Right forelimb (tissue), 1 donor: ENCODE measurements at places on chromosomes 6 and 20.

GRCh38 chr20:44264287-44264686, 17.2 kb downstream of the GDAP1L1 start:
- no peak for DNase-seq

DNA sequence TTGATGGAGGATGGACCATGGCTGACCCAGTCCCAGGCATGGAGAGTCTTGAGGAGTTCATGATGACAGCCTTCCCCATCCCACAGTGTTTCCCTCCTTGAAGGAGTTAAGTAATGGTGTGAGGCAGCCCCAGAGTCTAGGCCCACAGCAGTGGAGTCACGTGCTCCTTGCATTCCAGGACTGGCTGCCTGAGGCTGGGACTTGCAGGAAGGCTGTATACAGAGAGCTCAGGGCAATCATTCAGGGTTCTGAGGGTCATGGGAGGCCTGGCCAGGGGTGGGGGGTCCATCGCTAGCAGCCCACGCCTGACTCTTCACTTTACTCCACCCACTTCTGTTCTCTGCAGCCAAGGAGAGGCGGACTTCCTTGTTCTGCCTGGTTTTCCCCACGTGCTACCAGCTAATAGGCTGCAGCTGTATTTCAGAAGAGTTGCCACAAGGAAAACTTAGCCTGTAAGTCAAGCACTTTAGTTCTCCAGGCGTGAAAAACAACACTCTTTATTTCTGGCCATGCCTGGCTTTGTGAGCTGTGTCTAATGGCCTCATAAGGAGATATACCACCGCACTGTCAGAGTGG, 272.5 kb downstream of the DHX35 start:
- DNase-seq, result no peak

DNA sequence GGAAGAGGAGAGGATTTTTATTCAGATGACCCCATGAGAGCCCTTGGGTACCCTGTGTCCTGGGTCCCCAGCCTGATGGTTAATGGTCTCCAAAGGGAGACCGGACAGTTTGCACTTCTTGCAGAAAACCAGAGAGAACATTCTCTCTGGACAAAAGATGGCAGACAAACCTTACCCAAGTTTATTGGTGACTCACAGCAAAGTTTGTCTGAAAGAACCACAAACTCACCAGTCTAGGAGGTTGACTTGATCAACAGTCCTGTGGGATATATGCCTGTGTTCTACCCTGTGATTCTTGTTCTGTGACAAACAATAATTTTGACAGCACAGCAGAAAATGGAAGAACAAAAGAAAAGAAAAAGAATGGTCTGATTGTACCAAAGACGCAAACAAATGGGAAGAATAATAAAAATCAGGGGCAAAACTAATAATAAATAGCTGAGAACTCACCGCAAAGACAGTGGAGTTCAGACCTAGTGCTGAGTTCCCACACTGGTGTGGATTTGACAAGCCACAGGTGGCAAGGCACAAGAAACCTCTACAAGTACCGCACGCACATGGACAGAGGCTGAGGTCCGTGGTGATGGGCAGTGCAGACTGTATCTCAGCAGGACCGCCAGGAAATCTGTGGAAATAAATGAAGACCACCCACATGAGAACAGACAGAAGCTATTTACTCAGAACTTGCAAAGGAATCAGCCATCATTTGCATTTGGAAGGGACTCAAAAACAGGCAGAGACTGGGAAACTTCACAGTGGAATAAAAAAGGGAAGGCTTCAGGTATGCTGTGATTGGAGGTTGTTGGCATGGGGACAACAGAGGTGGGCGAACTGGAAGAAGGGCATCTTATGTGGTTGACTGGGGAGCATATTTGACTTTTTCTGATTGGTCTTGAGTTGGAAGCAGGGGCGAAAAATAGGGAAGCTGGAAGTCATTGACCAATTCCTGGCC, 246.3 kb upstream of the RNF24 start:
- DNase-seq, result no peak

DNA sequence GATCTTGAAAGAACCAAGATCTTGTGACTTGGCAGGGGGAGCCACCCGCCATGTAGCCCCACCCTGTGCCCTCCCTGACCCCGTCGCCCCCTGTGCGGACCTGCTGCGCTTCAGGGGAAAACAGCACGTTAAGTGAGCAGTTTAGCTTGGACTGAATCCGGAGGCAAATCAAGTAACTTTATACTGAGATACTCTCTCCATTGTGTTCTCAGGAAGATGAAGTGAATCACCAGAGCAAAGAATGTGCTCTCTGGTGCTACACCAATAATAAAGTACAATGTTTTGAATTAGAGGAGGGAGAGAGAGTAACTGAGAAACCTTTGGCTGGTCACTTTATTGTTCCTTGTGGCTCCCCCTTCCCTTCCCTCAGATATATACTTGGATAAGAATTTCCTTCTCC, 83.4 kb downstream of the TXNDC5 start:
- no peak for DNase-seq

DNA sequence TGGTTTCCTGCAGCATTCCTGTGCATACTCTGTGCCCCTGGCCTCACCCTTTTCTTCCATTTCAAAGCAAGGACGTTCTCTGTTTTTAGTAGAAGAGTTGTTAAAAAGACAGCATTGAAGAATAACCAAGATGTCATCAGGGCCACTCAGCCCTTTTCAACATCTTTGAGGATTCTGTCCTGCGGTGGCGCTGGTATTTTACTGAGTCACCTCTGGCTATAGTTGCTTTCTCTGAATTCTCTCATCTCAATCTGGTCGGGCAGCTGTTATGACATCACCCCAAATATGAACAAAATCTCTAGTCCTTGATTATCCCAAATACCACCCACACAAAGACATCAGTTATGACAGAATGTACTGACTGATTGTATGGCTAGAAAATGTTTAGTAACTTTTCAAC, 204.2 kb downstream of the GRIK2 start:
- no peak for DNase-seq

DNA sequence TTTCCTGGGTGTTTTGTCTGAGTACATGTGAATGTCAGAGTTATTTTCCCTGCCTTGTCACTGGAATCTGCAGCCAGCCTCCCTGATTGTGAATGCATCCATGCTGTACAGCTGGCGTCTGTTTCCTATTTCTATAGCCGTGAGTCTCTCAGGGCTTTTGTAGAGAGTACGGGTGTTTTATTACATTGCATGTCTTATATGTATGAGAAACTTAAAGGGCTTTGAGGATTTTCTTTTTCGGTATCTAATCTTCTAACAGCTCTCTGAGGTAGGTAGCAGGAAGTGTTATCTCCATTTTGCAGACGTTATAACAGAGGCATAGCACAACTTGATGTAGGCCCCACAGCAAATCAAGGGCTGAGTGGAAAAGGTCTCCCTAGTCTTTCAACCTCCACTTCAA, 272.9 kb downstream of the PRL start:
- no peak for DNase-seq

GRCh38 chr20:15945289-15945688, 628.0 kb downstream of the KIF16B start:
- no peak for DNase-seq

DNA sequence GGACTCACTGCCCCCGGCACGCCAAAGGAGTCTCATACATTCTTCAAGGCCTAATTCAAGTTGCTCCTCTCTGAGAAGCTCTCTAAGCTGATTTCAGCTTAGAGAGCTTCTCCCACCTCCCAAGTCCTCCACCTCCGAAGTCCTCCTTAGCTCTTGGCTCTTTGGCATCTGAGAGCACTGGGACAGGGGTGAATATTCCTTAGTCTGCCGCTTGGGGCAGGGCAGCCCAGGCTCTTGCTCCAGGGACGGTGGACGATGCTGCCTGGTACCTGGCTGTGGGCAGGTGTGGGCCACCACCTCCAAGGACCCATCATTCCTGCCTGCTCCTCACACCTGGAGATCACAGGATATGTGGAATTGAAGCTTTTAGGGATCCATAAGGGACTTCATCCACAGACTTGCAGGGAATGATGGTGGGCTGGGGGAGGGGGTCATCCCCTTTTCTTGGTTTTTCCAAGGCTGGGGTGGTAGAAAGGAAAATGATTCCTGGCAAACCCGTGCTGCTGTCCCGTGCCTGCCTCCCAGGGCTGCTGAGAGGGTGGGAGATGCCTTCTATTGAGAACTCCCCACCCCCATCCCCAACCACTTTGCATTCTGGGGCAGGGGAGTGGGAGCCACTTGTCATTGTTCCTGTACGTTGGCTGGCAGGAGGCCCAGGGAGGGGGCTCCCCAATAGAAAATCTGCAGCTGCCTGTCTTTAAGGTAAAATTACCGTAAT, 57.4 kb downstream of the ARHGAP40 start:
- no peak for DNase-seq

DNA sequence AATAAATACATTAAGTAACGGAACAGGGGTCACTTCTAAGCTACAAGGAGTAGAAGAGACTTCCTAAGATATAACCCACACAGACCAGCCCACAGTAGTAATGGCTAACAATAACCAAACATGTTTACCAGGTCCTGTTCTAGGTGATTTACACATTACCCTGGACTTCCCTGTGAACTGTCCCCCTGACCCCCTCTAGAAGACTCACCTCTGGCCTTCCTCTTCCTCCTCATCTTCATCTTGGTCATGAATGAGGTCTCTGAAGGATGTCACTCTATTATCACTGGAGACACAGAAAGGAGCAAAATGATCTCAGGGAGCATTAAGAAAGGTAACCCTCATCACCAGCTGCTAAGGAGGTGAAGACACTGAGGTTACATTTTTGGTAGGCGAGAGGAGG, 8.7 kb downstream of the NSFL1C start:
- DNase-seq, result no peak

GRCh38 chr6:63573899-63574553, 1.7 kb downstream of the LOC128125822 start:
- no peak for DNase-seq

DNA sequence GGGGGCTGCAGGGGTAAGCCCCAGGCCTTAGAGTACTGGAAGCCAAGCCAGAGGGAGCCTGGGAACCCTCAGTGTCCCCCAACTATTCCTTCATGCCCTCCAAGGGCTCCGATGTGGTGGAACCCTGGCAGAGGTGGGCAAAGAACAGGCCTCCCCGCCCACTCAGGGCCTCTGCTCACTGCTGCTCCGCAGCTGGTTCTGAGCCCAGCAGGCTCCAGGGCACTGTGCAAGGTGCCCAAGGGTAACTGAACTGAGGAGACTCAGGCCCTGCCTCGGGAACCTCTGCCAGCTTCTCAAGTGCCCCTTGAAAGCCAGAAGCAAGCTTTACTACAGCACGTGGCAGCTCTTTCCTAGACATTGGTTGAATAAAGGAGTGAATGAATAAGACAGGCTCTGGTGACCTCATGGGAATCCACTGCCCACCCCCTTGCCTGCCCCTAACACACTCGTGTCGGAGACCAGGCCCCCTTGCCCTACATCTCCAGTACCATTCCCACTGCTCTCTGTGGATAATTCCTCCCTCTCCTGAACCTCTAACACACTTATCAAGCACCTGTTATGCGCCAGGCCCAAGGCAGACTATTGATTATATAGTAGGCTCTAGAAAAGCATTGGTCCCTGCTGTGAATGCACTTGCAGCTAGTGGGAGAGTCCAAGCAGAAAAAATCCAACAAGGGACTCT, 55.0 kb downstream of the TOX2 start:
- no peak for DNase-seq

DNA sequence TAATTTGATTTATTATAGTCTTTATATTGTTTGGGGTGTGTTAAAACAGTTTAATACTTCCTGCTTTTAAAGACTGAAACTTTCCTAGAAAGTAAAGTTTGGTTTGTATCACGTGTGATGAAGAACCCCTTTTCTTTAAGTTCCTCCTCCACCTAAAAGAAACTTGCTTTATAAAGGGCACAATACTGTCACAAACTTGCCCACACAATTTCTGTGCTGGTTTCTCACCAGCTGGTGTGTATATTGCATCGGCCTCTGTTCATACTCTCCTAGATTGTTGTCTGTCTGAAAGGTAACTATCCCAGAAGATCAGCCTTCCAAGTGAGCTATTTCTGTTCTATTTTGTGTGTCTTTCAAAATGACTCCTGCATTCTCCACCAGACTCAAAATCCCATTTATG, 46.9 kb downstream of the ANKRD6 start:
- DNase-seq, result no peak

- no peak for DNase-seq
Measured at GRCh38 chr20:1563598-1563997, 6.1 kb upstream of the SIRPD start.

DNA sequence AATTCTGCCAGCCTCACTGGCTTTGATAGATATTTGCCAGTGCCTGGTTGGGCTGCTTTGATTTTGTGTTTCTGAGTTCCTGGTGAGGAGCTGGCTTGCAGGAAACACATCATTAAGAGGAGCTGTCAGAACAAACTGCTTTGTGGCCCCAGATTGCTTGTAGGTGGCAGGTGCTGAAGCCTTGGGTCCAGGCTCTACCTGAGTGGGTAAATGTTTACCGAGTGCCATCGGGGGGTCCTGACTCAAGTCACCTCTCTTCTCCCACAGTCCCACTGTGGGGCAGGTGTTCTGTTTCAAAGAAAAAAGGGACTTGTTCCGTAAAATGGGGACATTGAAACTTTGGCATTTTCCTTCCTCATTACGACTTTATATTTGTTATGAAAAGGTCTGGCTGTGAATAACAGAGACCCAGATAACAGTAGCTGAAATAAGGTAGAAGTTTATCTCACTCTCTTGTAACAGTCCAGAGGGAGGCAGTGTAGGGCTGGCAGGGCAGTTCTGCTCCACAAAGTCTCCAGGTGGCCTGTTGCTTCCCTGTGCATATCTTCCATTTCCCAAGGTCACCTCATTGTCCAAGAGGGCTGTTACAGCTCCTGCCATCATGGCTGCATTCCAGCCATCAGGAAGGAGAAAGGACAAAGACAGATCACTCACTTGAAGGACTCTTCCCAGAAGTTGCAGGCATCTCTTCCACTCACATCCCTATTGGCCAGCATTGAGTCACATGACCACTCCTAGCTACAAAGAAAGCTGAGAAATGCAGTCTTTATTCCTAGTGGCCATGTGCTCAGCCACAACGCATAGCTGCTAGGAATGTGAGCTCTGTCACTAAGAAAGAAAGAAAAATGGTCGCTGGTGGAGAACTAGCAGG, 149.9 kb upstream of the KCNG1 start:
- DNase-seq, result no peak

DNA sequence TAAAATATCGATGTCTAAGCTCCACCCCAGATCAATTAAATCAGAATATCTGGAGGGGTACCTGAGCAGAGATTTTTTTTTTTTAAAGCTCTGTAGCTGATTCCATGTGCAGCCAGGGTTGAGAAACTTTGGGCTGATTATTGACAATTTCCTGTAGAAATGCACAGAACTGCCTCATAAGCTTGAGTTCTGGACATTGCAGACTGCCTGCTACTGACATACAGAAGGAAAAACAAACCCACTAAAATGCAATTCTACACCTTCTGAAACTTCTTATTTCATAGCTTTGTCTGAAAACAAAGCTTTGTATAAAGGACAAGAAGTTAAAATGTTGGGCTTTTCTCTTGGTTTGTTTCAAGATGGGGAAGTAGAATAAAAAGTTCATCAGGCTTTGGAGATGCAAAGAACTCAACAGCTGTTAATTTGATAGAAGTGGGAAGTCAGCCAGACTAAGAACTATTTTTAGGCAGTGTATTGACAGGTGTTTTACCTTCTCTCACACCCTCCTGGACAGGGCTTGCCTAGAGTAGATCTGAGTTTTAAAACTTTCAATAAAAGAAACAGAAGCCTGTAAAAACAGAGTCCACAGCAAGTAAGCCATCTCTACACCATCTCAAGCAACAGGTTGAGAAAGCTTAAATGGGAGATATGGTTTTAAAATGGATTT, 147.7 kb downstream of the KCNQ5 start:
- no peak for DNase-seq

GRCh38 chr20:40438161-40438830, 250.7 kb downstream of the MAFB start:
- no peak for DNase-seq
